Stimulated activated CD4-positive, alpha-beta T cell treated with anti-CD3 and anti-CD28 coated beads, Interleukin-15, amount 100 ng/mL, for 24 hours (primary cell): ENCODE measurements at places on chromosomes 2 and 18.
A peak's percentile ranks its signal among the peaks of the same experiment; 100 is the strongest.

GRCh38 chr2:75503048-75503607 is 57.6 kb downstream of the EVA1A start:
- DNase-seq: no peak

DNA sequence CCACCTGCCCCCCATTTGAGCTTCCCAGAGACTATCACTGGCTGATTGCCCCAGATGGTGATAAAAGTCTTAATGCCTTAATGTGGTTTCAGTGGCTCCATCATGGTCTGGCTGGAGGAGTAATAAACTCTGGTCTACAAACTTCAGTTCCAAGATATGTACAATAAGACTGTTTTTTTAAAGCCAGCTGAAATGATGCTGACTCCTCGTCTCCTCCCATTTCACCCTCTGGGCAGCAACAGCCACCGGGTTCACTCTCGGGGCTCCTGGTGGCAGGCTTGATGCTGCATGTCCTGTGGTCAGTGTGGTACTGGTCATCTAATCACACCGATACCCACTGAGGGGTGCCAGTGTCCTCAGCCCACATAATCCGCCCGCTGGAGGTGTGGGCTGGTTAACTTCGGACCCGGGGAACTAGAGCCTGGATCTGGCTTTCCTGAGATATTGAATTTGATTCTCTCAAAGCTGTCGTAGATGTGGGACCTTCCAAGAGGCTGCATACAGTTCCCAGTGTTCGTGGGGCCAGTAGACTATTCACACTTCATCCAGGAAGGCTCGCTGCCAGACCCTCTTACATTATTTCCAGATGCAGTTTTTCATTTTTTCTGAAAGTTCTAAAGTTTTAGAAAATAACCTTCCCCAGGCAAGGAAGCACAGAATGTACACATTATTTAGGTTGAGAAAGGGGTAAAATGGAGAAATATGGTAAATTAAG is 95.3 kb downstream of the GALR1 start:
- DNase-seq: no peak

DNA sequence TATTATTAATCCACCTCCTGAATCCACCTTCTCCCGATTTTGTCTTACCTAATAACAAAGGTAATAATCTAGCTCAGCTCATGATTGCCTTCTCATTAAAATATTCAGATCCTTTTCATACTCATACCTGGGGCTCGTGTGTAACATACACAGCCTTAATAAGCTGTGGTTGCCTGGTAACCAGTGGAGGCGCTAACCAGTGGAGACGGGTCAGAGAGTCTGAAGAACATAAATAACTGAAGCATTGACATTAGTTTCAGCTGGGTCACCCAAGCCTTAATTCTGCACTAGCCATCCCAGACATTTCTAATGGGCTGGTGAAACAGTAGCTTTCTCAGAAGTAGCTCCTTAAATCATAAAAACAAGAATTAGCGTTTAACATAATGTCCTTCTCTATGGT is 14.8 kb upstream of the DTNA start:
- DNase-seq: no peak

DNA sequence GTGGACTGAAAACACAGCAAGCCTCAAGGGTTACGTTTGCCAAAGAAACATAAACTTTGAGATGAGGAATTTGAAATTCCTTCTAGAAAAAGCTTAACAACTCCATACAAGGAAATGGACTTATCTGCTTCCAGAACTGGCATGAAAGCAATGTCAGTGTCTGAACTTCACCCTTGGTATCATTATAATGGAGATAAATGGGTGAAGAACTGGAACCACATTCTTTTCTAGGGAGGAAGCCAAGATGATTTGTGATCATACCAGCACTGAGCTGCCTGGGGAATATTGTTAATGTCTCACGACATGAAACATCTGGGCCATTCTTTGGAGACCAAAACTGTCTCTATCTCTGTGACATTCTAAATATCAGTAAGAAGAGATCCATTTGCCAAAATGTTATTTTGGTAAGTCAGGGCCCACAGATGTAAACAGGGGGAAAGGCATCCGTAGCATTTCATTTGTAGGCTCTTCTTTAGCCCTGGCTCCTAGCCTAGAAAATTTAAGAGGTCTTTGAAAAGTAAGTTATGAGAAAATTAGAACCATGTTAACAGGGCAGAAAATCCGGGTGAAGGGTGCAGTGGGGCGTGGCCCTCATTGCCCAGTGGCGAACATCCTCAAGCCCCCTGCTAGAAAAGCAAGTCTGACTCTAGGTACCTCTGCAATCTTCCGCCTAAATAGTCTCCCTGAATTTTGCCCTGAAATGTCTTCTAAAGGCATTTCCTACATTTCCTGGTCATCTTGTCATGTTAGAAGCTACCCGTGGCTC is 295.3 kb upstream of the EPAS1 start:
- DNase-seq: no peak

- DNase-seq: no peak
Observed at GRCh38 chr18:10072671-10073175, 158.9 kb downstream of the VAPA start.

- no peak for DNase-seq
Observed at GRCh38 chr18:70154591-70155194, 50.8 kb downstream of the RTTN start.

GRCh38 chr2:101698844-101699754 is 1.6 kb downstream of the MAP4K4 start:
- DNase-seq: peak; percentile 41

GRCh38 chr2:164145093-164145987 is 409.5 kb upstream of the FIGN start:
- no peak for DNase-seq
